ENCODE measurements at places on chromosomes 12 and 14.
A peak's percentile ranks its signal among the peaks of the same experiment; 100 is the strongest.

- DNase-seq: no peak
These were observed 50.7 kb downstream of the A2M start for GRCh38 chr12:9064815-9065606.

DNA sequence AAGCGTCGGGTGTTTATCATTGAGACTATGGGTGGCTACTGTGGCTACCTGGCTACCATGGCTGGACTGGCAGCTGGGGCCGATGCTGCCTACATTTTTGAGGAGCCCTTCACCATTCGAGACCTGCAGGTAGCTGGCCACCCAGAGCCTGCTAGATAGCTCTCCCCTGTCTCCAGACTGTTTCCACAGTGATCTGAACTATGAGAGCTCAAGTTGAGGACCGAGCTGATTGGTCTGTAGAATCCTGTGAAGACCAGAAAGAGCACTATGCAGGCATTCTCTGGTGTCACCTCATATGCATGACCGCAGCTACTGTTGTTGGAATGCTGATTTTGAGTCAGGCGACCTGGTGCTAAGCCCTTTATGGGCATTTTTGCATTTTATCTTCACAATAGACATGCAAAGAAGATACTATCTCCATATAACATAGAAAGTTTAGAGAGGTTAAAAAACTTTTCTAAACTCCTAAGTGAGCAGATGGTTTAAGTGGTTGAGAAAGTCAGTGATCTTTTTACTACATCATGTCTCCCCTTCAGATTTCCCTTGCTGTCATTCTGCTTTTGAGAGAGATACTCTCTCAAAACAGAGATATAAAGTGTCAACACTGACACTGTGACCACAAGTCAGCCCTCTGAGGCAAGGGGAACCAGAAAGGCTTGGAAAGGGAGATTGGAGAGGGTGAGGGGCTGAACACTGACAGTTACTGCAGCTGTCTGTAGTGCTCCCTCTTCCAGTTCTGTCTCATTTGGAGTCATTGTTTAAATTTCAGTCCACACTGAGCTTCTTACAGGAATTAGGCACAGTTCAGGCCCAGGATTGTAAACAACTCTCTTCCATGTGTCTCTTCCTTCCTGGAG, 14.3 kb downstream of the ASB8 start:
- no peak for DNase-seq

DNA sequence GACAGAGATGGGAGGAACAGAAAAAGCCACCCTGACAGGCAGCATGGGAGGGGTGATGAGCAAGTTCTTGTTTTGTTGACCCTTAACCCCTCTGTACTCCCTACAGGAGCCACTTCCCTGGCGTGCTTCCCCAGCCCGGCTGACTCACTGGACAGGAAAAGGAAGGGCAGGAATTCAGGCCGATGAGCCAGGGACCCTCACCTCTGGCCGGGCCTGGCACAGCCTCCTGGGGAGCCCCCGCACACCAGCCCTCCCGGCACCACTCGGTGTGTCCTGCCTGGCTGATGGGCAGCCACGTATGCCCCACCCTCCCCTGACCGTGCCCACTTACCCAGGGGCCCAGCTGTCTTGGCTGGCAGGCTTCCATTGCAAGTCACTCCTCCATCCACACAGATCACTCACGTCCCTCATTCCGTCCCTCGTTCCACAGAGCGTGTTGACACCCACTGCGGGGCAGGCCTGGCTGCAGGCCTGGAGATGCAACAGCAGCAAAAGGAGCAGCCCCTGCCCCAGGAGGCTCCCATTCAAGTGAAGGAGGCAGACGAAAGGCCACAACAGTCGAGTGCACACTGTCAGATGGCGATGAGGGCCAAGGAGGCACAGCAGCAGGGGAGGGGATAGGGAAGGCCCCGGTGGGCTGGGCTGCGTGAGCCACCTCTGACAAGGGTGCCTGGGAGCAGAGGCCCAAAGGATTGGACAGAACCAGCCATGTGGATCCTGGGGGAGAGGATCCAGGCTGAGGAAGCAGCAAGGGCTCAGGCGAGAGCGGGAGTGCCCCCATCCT, 19.7 kb upstream of the CD9 start:
- DNase-seq: no peak

- DNase-seq: no peak
These were observed 16.9 kb downstream of the EVL start for GRCh38 chr14:100081997-100082625.

- no peak for DNase-seq
These were observed 323.8 kb downstream of the RAD51B start for GRCh38 chr14:68143341-68143841.

GRCh38 chr14:81849714-81850113, 316.1 kb upstream of the SEL1L start:
- DNase-seq: no peak

DNA sequence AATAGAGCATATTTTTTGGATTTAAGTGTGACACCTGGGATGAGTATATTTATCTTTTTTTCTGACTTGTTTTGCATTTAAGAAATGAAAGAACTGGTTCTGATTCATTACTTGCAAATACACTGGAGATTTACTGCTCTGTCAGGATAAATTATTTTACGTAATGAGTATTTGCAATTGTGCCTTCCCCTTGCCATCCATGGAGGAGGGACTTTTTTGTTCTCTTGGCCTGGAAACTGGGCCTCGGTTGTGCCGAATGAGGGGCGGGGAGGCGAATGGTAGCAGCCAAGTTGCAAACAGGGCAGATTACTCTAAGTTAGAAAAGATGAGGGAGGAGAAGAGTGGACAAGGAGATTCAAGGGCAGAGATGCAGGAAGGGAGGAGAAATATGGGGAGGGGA, 308.7 kb downstream of the ATP23 start:
- DNase-seq: no peak

GRCh38 chr14:52910572-52910971, 40.3 kb downstream of the FERMT2 start:
- no peak for DNase-seq

DNA sequence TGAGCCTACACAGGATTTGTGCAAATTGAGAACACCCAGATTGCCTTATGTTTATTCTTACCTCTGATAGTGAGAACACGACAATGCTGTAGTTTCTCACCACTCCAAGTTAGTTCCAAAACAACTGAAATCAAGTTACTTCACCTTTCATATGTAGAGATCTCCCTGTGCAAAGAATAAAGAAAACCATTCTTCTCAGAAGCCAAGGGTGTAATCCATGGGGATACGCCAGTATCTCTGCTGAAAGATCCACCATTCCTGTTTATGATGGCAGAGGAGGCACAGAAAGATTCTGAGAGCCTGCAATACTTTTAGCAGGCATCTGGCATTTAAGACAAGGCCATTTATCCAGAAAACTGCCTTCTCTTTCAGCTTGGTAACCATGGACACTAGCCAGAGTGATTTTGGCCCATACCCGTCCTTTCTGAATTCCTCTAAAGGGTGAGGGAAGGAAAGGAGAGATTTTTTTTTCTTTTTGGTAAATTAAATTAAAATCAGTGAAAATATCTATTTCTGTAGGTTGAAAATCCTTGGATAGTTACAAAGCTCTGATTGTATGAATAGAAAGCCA, 355.4 kb upstream of the FAR2 start:
- no peak for DNase-seq

DNA sequence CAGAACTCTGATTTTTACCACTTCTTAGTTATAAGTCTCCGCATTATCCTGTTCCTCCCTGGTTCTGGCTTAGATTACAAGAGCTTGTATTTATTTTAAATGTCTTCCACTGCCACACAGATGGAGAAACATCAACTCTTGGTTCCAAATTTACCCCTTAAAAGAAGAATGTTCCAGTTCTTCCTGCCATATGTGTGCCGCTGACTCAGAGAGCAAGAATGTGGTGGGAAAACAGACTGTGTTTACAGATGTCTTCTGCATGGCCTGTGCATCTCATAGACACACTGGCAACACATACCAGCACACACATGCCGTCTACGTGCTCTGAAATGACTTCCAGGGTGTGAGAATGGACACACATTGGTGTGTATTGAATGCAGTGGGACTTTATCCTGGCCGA, 383.0 kb downstream of the LRIG3 start:
- DNase-seq: peak; percentile 37

DNA sequence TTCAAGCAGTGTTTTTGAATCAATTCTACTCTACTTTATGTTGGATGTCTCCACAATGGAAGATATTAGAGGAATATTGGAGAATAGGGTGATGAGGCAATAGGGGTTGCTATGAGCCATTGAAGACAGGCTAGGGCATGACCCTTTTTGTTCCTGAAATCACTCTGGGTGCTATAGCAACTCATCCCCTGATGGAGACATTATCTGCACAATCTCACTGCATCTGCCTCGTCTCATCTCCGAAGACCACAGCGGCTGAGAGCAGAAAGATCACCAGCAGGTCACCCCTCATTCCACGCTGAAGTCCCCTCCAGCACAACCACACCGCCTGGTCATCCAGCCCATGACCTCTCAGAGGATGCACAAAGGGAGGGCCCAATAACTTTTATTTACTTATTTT, 150.4 kb upstream of the TMEM132C start:
- DNase-seq: no peak

DNA sequence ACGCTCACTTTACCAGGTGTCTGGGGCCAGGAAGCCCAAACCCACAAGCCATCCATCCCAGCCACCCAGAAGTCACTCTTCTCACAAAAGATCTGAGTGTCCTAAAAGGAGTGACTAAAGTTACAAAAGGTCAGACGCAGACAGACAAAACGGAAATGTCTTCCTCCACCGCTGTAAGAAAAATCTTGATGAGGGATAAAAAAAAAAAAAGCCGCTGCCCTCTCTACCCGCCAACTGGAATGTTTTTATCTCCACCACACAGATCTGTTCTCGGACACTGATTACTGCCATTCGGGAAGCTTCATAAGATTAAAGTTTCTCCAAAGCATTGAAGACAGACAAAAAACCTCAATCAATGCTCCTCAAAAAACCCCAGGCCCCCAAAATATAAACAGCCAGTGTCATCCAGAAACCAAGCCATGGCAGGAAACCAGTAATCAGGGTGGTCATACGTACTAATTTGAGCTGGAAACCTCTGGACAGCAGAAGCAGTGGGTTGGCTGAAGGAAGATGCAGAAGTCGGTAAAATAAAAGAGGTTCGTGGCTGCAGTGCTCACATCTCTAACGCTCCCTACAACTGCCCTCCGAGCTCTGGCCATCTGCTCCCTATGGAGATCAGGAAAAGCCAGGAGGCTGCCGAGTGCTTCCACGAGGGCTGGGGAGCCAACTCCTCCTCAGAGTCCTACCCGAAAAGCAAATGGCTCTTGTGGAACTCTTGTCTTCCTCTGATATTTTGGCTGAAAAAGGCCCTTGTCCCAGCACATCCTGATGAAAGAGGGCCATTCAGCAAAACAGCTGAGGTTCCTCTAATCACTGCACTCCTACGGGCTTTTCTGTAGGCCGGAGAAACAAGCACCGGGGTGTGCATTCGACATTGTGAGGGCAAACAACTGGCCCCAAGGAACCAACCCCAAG, 30.3 kb downstream of the SSH1 start:
- DNase-seq: no peak

DNA sequence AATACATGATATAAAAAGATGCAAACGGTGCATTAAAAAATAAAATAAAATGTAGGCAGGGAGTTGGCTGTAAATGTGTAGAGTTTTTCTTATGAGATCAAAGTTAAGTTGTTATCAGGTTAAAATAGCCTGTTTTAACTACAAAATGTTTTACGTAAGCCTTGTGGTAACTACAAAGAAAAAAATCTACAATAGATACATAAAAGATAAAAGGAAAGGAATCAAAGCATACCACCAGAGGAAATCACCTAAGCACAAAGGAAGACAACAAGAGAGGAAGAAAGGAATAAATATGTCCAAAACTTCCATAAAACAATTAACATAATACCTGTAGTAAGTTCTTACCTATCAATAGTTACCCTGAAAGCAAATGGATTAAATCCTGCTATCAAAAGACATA, 12.2 kb downstream of the NELL2 start:
- DNase-seq: no peak

DNA sequence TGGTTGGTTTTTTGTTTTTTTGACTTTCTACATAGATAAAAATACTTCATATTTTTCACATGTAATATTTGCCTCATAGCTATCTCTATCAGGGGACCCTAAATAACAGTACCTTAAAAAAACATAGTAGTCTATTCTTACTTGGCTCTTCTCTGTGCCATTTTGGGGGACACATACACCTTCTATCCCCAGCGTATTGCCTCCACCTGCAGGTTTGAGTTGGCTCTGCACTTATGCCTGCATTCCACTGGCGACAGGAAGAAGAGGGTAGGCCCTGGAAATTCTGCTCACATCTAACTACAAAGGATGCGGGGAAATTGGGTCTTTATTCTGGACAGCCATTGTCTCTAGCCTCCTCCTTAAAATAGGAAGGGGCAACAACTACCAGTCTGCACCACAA, 13.8 kb upstream of the IFI27L2 start:
- DNase-seq: no peak

DNA sequence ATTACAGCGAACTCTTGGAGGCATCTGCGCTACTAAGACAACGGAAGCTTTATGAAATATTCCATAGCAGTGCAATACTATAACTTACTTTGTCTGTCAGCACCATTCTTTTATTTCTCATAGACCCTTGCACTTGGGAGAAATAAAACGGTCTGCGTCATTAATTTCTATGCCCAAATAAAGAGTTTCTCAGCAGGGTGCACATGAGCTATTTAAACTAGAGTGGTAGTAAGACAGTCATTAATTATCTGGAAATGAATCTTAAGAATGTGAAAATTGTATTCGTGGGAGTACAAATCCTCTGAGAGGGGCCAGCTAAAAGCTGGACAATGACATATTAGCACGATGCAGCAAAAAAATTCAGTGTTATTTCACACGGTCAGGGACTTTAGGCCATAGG, 903.4 kb upstream of the FOXG1 start:
- DNase-seq: no peak

GRCh38 chr12:97164936-97165335, 257.9 kb downstream of the NEDD1 start:
- no peak for DNase-seq

- DNase-seq: no peak
These were observed 15.3 kb downstream of the SPIC start for GRCh38 chr12:101490286-101490920.

- no peak for DNase-seq
These were observed 36.3 kb downstream of the SDR9C7 start for GRCh38 chr12:56897844-56898361.

DNA sequence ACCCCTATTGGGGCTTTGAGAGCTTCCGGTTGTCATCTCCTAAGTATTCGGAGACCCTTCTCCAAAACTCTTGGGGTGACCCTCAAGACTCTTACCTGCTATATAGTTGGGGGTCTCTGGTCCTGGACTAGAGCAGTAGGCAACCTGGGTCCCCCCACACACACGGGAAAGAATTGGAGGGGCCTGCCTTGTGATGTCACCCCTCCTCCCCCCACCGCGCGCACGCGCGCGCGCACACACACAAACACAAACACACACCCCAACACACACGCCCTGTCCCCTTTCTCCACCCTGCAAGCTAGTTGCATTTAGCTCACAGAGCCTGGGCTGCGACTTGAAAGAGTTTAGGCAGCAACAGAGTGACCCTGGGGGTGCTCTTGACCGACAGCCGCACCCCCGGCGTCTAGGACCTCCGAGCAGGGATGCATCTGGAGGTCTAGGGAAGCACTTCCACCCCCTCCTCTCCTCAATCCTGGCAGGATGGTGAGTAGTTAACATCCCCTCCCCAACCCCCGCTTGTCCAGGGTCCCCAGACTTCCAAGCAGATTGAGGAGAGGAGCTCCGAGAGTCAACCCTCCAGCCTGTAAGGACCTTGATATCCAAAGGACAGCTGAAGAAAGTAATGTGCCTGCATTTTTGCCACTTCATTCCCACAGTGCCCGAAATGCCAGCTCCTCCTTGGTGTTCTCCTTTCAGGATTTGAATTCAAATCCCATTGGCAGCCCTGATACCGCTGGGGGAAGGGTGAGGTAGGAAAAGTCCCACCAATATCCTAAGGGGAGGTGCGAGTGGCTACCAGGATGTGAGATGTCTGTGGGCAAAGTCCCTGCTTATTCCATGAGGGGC, 1.4 kb upstream of the DNAJC14 start:
- DNase-seq: no peak
